ENCODE measurements at places on chromosomes 5 and 9.

DNA sequence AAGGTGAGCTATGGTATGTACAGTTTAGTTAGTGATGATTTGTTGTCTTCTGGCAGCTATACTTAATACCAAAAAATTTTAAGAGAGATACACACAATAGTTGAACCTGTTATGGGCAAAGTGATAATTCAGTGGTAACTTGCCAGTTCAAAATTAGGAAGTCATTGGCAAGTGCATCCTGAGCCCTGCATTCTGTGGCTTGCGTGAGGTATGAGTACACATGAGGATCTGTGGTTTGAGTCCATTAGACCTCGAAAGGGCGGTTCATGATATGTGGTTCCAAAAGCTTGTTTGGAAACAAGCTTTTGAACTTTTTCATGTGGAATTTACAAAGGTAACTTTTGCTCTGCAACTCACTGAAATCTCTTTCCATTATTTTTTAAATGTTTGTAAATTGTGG, 47.0 kb downstream of the GPR21 start:
- DNase-seq: no peak

- DNase-seq: no peak
Measured at GRCh38 chr9:91690540-91691249, 259.3 kb downstream of the ROR2 start.

GRCh38 chr5:31095796-31096195, 97.7 kb upstream of the CDH6 start:
- DNase-seq: no peak

DNA sequence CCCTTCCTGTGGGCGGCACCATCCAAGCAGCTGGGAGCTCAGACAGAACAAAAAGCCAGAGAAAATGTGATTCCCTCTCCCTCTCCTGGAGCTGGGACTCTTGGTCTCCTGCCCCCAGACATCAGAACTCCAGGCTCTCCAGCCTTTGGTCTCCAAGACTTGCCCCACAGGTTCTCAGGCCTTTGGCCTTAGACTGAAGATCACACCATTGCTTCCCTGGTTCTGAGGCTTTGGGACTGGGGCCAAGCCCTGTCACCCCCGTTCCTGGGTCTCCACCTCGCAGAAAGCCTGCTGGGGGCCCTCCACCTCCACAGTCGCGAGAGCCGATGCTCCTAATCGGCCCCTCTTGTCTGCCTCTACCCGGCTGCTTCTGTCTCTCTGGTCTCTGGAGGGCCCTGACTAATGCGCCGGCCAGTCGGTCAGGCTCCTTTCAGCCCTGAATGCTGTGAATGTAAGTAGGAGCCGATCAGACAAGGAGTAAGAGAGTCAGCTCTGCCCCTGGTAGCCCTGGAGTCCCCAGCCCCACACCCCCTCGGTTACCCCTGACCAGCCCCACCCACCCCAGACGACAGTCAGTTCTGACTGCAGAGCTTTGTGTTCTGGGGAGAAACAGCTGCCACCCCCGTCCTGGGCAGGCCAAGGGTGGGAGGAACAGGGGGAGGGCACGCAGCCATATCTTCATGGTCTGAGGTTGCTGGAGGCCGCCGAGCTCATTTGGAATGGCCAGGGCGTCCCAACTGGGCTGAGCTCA, 57.5 kb downstream of the VAV2 start:
- no peak for DNase-seq

GRCh38 chr9:126157826-126158587, 168.6 kb upstream of the MVB12B start:
- DNase-seq: no peak

DNA sequence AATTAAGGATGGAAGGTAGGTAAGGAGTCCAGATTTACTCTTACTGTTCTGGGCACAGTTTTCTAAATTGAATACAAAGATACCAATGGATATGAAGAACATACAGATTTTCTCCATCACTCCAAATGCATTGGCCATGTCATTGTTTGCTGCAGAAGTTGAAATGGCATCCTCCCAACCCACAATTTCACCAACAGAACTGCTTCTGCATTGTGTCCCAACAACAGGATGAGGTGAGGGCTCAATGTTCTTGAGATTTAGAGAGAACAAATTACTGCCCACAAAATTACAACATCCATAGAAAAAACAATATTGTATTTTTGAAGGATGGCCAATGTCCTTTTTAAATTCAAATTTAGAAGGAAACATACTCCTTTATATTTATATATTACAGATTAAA, 88.9 kb downstream of the NUDT12 start:
- DNase-seq: no peak

DNA sequence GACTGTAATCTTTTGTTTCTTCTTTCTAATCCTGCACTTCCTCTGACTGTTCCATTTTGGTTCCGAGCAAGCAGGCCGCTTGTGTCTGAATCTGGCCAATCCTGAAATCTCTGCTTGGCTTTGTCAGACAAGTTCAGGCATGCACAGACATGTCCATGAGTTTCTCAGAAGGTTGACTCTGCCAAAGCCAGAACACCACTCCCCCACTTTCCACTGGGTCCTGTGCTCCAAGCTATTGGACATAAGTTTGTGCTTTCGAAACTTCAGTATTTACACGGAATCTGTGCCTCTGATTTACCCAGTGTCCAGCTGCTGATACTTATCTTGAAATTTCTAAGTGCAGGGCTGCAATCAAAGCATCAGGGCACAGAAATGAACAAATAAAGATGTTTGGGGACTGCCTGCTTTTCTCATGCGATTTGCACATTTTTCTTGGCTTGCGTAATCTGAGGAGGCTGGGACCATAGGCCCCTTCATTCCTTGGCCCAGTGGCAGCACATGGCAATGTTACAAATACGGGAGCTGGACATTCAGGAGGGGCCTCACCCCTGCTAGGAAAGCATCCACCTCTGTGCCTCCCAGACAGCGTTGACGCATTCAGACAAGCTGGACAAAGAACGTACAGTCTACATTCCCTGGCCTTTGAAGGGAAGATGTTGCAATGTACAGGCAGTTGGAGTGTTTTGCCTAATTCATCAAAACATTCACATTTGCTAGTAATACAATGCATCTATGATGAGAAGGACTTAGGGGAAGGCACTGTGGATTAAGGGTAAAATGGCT, 209.2 kb upstream of the PAPPA start:
- DNase-seq: no peak

- no peak for DNase-seq
Measured at GRCh38 chr5:89308606-89309040, 425.6 kb upstream of the MEF2C start.

GRCh38 chr5:135332519-135333150, 66.4 kb downstream of the MACROH2A1 start:
- DNase-seq: no peak

GRCh38 chr9:125509476-125509875, 197.5 kb downstream of the MAPKAP1 start:
- no peak for DNase-seq

Measured in caudate nucleus (tissue), 63 donors.